NCI-H1694 (cell line): ENCODE measurements at places on chromosomes 4 and X.
A peak's percentile ranks its signal among the peaks of the same experiment; 100 is the strongest.

DNA sequence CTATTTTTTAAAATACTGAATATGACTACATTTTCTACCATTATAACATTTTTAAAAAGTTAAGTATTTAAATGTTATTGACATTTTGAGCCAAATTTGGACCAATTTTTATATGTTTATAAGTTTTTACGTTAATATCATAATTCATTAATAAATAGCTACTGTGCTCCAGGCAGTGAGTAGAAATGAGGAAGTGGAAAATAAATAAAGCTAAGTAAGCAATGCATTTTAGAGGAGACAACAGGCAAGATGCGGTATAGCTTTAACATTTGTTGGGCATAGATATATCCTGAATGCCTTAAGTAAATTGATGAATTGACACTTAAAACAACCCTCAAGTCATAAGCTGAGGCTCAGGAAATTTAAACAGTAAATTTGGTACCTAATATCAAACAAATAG lies 474.8 kb downstream of the PCDH10 start:
- no peak for DNase-seq

- DNase-seq = no peak
Measured at GRCh38 chr4:3073158-3074077, 920 bp downstream of the HTT-AS start.

GRCh38 chr4:34845926-34846325 lies 1398.4 kb downstream of the ARAP2 start:
- DNase-seq = no peak

GRCh38 chrX:13029887-13030771 lies 14.3 kb downstream of the FAM9C start:
- DNase-seq = no peak

DNA sequence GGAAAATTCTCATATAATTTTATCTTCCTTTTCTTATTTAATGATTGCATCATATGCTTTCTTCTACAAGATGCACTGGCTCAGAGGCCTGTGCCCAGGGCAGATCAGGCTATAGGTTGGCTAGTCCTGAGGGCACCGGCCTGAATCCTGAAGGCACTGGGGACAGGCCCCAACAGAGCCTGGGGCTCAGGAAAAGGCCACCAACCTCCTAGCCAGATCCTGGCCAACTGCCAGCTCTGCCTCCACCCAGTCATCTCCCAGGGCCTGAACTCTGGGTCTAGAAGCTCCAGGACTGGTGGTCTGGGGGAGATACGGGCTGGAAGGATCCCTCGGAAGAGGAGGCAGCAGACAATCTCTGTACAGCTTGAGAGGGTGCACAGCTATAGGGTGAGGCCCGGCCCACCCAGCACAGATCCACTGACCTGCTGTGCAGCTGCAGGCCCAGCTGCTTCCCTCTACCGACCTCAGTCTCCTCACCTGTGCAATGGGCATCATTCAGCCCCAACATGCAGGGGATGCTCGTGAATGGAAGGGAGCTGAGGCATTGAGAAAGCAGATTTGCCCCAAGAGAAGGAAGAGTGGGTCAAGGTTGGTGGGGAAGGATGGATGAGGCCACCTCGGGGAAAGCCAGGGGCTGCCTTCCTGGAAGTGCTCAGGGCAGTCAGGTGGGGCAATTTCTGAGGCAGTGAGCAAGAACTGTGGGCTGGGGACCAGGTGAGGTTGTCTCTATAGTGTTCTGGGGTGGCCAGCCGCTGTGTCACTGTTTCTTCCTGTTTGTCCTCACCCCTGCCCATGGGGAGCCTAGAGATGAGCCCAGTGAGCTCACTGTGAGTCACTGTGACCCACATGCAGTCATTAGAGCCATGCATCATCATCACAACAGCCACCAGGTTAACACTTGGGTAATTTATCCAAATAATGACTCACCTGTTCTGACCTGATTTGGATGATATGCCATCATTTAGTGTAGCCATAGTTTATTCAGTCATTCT lies 22.4 kb upstream of the XAGE2 start:
- no peak for DNase-seq

DNA sequence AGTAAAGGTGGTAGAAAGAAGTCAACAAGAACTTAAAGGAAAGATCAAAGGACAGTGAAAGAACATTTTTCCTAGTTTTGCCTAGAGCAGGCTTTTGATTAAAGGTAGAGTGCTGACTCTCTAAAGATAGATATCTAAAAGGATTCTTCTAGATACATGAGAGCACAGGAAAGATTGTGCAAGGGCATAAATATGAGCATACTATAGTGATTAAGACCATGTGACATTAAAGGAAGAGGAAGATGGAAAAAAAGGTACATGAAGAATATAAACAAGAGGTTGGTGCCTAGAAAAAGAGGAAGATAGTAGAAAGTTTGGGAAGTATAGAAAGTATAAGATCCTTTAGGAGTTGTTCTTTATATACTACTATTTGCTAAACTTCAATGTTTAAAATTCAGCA lies 26.1 kb upstream of the TET2 start:
- no peak for DNase-seq

- DNase-seq = no peak
Measured at GRCh38 chr4:138592796-138593195, 350.6 kb upstream of the SLC7A11 start.

DNA sequence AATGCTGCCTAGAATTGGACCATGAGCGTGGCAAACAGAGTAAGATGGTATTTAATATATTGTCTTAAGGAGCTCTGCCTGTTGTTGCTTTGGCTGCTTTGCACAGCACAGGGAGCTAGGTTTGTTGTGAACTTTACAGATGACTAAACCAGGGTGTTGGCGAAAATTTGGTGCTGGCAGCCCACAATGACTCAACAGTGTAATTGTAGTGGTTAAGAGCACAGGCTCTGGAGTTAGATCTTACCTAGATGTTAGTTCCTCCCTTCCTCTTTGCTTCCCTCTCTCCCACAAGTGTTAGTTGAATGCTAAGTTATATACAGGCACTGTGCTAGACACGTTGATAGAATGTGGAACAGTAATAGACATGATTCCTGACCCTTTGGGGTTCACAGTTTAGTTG lies 128.9 kb upstream of the TRPC5 start:
- DNase-seq = no peak

DNA sequence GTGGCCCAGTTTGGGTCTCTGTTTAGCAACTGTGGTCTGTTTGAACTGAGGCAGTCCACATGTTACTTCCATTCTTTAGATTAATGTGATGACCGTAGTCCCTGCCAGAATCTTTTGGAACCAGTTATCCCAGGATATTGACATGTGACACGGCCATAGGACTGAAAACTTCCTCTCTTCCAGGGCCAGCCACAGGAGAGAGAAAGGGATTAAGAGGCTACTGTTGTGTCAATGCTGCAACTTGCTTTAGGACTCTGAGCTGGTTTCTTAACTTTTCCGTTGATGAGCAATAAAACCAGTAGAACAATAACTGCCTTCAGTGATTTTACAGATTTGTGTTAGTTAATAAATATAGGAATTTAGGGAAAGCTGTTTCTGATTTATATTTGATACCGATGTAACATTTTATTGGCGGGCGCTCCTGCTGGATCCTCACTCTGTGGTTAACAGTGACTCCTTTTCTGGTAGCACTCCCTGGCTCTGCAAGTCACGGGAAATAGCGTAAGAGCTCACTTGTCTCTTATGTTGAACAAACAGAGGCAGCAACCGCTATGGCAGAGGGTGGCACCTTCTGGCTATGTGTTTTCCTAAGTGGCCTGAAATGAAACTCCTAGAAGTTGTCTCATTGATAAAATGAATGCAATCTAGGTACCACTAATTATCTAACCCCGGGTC lies 2.5 kb downstream of the TENM3 start:
- no peak for DNase-seq

GRCh38 chr4:88101165-88101564 lies 57.3 kb downstream of the ABCG2 start:
- no peak for DNase-seq

- peak; percentile 38 for DNase-seq
Measured at GRCh38 chrX:39820938-39821708, 276.6 kb downstream of the BCOR start.

DNA sequence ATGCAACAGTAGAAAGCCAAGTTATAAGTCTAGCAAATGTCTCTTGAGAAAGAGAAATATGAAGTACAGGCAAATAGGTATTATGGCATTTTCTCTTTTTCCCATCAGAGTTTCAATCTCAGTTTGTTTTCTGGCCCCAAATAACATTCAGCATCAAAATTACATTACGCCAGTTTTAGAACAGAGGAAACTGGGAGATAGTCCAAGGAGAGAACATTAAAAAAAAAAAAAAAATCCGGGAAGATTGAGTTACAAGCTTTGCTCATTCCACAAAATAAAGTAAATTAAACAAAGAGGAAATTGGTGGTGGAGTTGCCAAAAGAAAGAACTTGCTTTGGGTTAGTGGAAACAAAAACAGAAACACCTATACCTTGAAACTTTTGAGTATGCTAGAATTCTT lies 50.4 kb upstream of the IL13RA2 start:
- no peak for DNase-seq

DNA sequence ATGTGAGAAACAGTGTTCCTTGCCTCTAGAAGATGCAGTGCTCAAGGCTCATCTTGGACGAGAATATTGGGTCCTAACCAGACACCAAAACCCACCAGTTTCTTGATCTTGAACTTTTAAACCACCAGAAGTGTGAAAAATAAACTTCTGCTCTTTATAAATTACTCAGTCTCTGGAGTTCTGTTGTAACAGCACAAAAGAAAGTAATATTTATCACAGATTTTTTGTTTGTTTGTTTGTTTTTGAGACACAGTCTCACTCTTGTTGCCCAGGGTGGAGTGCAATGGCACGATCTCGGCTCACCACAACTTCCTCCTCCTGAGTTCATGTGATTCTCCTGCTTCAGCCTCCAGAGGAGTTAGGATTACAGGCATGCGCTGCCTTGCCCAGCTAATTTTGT lies 371.1 kb upstream of the NDST4 start:
- DNase-seq = no peak

GRCh38 chr4:41024556-41025491 lies 189.5 kb downstream of the APBB2 start:
- no peak for DNase-seq

GRCh38 chrX:51182545-51182944 lies 150.1 kb upstream of the NUDT10 start:
- DNase-seq = no peak

DNA sequence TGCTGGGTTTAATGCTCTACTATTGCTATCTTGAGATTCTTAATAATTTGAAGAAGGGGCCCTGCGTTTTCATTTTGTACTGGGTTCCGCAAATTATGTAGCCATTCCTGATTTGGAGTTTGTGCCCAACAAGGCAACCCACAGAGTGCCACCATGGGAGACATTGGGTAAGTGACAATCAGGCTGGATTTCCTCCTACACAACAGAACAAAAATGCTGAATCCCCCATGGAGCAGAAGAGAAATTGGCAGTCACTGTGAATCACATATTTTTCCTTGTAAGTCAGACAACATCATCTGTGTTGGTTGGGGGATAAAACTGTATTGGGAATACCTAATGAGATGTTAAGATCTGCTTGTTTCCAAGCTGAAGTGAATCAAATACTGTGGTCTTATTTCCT lies 80.9 kb downstream of the CNGA2 start:
- no peak for DNase-seq

DNA sequence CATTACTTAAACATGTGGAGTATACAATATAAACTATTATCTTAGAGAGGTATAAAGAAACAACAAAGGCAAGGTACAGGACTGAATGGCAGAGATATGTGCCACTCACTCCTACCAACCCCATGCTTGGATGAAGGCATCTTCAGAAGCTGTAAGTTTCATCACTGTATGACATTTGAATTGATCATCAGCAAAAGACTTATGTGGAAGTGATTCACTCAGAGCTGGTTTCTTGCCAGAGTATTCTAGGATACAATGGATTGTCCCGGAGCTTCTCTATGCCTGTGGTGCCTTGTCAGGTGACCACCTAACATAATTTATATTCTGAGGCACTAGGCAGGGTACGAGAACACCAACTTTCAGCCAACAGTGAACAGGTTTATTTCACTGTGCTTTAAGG lies 392.2 kb downstream of the PPP1R2C start:
- DNase-seq = no peak

- no peak for DNase-seq
Measured at GRCh38 chrX:130529531-130529930, 127.7 kb downstream of the RBMX2 start.

- DNase-seq = no peak
Measured at GRCh38 chrX:106000203-106000602, 38.3 kb downstream of the SERPINA7 start.

GRCh38 chr4:3374011-3374645 lies 67.6 kb upstream of the HGFAC start:
- DNase-seq = no peak

- DNase-seq = no peak
Measured at GRCh38 chr4:85955620-85956292, 404.1 kb downstream of the MAPK10 start.

DNA sequence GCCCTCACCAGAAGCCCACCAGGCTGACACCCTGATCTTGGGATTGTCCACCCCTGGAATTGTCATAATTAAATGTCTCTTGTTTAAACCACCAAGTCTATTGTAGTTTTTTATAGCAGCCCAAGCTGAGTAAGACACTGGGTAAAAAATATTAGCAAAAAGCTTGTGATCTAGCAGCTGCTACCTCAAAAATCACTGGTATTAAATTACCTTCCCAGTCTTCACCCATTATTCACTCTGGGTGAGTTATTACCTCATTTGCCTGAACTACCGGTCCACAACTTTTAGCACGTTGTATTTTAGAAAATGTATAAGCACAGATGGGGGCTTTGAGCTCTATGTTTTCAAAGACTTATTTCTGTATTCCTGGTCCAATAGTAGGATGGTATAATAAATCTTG lies 12.0 kb upstream of the TRIM61 start:
- no peak for DNase-seq

DNA sequence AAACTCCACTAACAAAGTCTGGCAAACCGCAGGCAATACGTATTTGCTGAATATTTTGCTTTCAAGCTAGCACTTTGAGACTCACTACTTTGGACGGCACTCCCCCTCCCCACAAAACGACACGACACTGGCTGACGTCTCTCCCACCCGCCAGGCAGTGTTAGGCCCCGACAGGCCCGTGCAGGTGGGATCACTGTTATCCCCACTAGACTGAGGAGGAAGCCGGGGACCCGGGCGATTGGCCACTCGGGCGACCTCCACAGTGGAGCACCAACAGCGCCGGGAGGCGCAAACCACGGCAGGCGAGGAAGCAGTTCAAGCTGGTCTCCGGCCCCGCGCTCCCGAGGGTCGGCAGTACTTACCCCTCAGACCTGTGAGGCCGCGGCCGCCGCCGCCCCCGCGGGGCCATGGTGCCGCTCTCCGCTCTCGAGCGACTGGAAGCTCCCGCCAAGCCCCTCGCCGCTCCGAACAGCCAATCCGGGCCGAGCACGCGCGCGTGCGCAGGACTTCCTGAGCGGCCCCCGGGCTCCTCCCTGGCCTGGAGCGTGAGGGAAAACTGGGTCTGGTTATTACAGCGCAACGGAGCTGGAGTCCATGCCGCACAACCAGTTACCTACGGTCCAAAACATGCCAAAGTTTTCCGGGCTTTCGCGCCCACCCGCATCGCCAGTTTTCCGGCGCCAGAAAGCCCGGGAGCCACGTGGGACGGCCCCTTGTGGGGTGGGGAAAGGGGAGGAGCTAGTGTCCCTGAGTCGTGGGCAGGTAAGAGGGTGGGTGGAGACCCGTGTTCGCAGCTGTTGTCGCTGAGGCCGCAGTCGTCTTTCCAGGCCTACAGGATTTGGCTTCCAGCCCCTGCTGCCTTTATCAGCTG lies at the start of gene CENPU:
Gene CENPU (minus strand): TSS at position 443 of the 871 bp plus-strand sequence. CDS start 34 bp downstream, at position 409.
- peak; percentile 95 for DNase-seq

- no peak for DNase-seq
Measured at GRCh38 chr4:159071178-159071968, 31.5 kb upstream of the RAPGEF2 start.
